ENCODE measurements at places on chromosomes 3 and 15. TPM values are rescaled to one million over a fixed set of nuclear protein-coding genes. Genes with fewer than 3 reads are reported as not detected.

DNA sequence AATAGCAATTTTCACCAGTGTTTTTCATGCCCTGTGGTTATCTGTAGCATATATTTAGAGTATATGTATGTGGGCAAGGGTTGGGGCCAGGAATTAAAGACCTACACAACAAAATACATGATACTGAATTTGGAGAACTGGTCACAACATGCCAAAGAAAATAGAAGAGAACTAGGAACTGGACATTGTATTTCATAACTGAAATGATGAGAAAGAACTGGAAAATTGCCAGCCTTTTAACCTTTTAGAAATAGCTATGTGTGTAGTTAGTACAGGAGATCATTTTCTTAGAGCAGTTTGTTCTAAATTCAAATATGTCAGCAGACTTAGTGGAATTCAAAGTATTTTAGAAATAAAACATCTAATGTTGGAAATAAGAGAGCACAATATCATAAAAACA is 227.1 kb upstream of the CGNL1 start:
- DNase-seq, result no peak

- DNase-seq, result no peak
Observed at GRCh38 chr3:114445233-114445632, 151.4 kb downstream of the TIGIT start.

GRCh38 chr3:20516311-20516710 is 330.3 kb upstream of the SGO1 start:
- DNase-seq, result no peak

GRM7 gene
- total RNA-seq, result not detected

DNA sequence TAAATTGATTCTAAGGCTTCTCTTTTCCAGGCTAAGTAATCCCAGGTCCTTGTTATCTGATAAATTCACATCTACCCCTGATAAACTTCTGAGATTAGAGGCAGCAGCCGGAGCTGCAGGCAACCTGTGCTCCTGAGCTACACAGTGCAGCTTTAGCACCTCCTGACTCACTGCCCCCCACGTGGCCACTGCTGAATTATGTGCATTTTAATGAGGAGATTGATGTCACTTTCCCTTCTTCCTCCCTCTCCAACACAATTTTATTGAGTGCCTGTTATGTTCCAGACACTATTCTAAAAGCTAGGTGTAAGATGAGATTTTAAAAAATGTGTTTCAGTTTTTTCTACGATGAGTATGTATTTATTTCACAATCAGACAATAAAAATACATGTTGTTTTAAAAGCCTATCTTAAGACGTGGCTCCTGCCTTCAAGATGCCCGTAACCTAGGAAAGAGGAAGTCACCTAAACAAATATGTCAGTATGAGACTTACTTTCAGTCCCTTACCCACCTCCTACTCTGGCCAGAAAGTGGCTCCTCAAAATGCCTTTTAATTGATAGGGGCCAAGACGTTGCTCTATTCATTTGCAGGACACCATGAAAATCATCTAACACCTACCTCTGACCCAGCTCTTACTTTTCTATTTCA is 161.5 kb upstream of the PFN2 start:
- DNase-seq, result no peak

DNA sequence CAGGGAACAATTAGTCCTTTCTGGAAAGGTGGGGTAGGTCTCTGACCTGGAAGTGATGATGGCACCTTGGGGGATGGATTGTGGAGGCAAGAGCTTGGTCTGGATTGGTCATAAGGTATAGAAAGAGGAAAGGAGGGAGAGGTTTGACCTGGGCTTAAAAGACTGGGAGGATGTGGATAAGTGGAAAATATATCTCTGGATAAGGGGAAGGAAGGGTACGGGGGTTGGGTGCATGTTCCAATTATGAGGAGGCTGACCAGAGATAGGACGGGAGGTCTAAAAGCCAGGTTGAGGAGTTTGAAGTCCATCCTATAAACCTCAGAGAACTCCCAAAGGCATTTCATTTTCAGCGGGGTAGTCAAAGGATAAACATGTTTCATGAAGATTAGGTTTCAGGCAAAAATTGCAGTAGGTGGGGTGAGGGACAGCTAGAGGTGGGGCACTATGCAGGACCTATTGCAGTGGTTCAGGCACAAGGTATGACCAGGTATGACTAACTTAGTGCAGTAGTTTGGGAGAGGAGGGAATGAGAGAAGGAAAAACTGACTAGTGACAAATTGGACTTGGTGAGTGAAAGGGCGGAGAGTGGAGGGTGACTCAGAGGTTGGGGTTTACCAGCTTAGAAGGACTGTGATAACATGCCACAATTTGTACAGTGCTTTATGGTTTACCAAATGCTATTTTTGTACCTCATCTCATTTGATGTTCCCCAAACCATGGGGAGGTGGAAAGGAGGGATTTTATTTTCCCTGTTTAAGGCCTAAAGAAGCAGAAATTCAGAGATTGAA is 10.7 kb downstream of the PDE8A start:
- no peak for DNase-seq

C3orf52 gene
- 64.5 TPM for total RNA-seq

GRCh38 chr3:63333815-63334214 is 55.7 kb downstream of the SYNPR start:
- DNase-seq, result no peak

GRCh38 chr3:18575573-18575972 is 150.4 kb upstream of the SATB1 start:
- no peak for DNase-seq

PPP1R14D gene
- not detected for total RNA-seq
